ENCODE measurements at places on chromosomes 5 and 9.
A peak's percentile ranks its signal among the peaks of the same experiment; 100 is the strongest.

DNA sequence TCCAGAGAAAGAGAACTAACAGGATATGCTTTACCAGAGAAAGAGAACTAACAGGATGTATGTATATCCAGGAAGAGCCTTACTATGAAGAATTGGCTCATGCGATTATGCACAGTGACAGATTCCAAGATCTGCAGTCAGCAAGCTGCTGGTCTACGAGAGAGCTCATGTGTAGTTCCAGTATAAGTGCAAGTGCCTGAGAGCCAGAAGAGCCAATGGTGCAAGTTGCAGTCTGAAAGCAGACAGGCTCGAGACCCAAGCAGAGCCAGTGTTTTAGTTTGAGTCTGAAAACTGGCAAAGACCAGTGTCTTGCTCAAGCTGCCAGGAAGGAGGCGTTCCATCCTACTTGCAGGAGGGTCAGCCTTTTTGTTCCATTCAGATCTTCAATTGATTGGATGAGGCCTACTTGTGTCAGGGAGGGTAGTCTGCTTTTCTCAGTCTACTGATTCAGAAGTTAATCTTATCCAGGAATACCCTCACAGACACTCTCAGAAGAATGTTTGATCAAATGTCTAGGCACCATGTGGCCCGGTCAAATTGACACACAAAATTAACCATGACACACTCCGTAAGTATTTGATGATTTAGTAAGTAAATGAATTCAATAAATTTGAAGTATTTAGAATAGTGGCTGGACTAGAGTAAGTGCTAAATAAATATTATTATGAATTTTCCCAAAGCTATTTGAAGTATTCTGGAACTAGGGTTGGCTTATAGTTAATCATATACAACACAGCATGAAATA lies 372.1 kb upstream of the SGCD start:
- DNase-seq = no peak

DNA sequence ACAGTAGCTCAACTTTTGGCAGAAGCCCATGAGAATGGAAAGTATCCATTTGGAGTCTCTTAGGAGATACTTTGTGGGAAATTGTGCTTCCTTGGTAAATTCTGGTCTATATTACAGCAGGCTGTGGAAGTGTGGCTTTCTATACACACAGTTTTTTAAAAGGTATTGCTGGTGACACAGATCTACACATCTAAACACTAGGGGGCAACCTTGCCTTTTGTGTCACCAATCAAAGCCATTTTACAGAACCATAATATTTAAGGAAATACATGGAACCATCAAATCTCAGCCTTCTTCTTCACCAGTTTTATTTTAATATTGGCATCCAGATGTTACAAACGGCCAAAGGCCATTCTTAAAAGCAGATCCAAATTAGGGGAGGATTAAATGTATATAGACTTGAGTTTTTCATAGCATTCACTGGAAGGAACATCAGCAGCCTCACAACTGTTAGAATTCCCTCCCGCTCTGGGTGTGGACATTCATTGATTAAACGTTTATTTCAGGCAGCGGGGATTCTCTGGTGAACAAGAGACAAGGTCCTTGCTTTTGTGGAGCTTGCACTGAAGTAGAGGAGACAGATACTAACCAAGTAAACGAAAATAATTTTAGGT lies 132.4 kb upstream of the EPB41L4A start:
- DNase-seq = peak; percentile 40

DNA sequence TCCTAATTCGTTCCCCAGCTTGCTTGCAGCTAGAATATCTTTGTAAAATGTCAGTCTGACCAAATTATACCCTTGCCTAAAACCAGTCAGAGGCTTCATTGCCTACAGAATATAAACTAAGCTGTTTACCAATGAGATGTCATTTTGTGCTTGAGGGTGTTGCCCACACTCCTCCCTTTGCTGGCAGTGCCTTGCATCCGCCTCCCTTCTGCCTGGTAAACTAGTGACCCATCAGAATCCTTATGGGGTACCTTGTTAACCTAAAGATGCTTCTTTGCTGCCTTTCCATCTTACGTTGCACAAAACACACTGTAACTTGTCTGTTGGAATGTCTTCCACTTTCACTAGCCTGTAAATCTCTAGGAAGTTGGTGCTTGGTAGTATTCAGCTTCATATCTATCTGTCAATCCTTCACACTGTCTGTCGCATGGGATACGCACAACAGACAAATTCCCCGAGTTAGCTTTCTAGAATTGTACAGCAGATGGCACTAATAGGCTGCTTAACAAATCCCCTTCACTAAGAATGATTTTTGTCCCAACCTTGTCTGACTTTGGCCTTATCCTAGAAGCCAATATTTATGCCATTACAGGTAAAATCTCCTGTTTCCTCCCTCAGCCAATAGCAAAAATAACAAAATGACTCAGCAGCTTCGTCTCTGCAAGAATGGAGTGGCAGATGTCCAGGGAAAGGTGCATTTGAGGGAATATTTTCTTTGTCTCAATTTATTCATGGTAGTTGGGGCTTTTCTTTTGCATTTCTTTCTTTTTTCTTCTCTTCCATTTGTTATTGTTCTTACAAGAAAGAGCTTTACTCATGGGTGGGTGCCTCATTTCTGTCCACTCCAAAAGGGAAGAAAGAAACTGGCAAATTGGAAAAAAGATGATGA lies 3.0 kb downstream of the NUDT2 start:
- peak; percentile 15 for DNase-seq

DNA sequence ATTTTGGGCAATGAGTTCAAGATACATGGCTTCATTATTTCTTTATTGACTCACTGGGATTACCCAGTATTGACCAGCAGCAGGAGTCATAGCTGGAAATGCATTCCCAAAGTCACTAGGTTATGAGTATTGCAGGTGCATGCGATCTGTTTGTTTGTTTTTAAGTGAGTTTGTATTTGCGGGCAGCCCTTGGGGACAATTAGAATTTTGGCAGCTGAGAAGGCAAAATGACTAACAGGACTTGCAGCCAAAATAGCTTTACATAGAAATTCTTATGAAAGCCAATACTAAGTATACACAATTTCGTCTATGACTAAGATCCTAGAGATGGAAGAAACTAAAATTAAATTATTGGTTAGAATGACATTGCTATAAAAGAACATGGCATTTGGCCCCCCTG lies 18.1 kb upstream of the RGMB start:
- DNase-seq = no peak

DNA sequence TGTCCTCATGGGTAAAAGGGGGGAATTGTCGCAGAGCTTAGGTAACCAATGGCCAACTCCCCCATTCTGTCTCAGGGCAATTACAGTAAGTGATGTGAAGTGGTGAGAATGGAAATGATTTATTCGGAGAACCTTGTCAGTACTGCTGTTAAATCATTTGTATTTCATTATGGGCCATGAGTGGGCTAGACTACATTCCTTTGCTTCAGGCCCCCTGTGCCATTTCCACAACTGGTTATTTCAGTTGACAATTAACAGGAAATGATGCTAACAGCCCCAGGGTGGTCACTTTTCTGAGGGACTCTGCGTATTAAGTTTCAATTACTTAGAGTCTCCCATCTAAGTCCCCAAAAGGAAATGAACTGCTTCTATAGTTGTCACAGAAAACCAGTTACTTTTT lies 653.7 kb downstream of the CCDC171 start:
- no peak for DNase-seq

GRCh38 chr5:34719029-34719428 lies 62.9 kb downstream of the RAI14 start:
- no peak for DNase-seq

- DNase-seq = no peak
These were observed 62.2 kb upstream of the ANGPTL2 start for GRCh38 chr9:127184641-127185040.

Measured in pulmonary artery endothelial cell (primary cell).